Smooth muscle cell of the pulmonary artery (primary cell): ENCODE measurements at places on chromosomes 1 and 21. TPM values are rescaled to one million over a fixed set of nuclear protein-coding genes. Genes with fewer than 3 reads are reported as not detected.

LEFTY2 gene
- 0.10 TPM in 1 of 2 replicates, not detected in the other for total RNA-seq

TENT5C gene
- 1.5 and 4.5 TPM in 2 replicates for total RNA-seq

HMGN1 gene
- total RNA-seq: 108 and 121 TPM in 2 replicates

SPATA1 gene
- 0.46 and 0.63 TPM in 2 replicates for total RNA-seq

VCAM1 gene
- total RNA-seq: 4.2 and 20.7 TPM in 2 replicates

TAL1 gene
- 0.07 and 0.91 TPM in 2 replicates for total RNA-seq

DYNLT5 gene
- total RNA-seq: 0.46 and 0.65 TPM in 2 replicates

S100A8 gene
- not detected in 2 replicates for total RNA-seq

PLA2G2D gene
- not detected in 2 replicates for total RNA-seq

CASQ2 gene
- total RNA-seq: 0.33 TPM in 1 of 2 replicates, not detected in the other

CLDN8 gene
- not detected in 2 replicates for total RNA-seq

AVPR1B gene
- total RNA-seq: not detected in 2 replicates

FCRLA gene
- total RNA-seq: 0.17 and 0.72 TPM in 2 replicates

DIRAS3 gene
- total RNA-seq: 3.3 and 8.8 TPM in 2 replicates

CFHR1 gene
- 0.36 and 1.6 TPM in 2 replicates for total RNA-seq

MTARC1 gene
- 1.6 and 1.7 TPM in 2 replicates for total RNA-seq

SLAMF9 gene
- total RNA-seq: 0.26 and 0.59 TPM in 2 replicates

MYCL gene
- 0.33 and 1.4 TPM in 2 replicates for total RNA-seq

LCE1B gene
- not detected in 2 replicates for total RNA-seq

NADK gene
- total RNA-seq: 34.9 and 44.6 TPM in 2 replicates

BRDT gene
- total RNA-seq: not detected in 2 replicates

FCER1A gene
- not detected in 2 replicates for total RNA-seq

FNDC5 gene
- total RNA-seq: 1.2 and 1.4 TPM in 2 replicates
